Heart right ventricle (tissue), 16 donors: ENCODE measurements at places on chromosomes 4 and X. TPM values are rescaled to one million over a fixed set of nuclear protein-coding genes. Genes with fewer than 3 reads are reported as not detected.

DNA sequence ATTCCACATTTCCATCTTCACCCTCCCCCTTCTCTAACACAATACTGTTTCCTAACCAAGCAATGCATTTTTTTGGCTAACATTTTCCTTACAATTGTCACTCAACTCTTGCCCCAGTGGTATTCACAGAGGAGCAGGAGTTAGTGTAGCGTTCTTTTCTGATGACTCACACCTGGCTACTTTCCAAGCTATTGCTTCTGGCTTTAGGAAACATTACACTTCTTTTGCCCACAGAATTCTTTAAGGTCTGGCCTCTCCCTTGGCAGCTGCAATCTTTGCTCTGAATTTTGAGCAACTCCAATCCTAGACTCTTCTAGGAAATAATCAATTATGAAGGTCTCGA, 27.5 kb upstream of the PDGFC start:
- no peak for DNase-seq

GRCh38 chrX:50073601-50074000, 127.2 kb downstream of the AKAP4 start:
- DNase-seq: no peak

GRCh38 chrX:40700640-40701342, 34.6 kb downstream of the MED14 start:
- no peak for DNase-seq

The CLDN34 gene
- not detected for polyA plus RNA-seq

- no peak for DNase-seq
These were observed 91.5 kb upstream of the MAP9 start for GRCh38 chr4:155468282-155468681.

GRCh38 chr4:145951931-145952330, 13.3 kb upstream of the ZNF827 start:
- no peak for DNase-seq
